ENCODE measurements at places on chromosomes 3 and 15.

DNA sequence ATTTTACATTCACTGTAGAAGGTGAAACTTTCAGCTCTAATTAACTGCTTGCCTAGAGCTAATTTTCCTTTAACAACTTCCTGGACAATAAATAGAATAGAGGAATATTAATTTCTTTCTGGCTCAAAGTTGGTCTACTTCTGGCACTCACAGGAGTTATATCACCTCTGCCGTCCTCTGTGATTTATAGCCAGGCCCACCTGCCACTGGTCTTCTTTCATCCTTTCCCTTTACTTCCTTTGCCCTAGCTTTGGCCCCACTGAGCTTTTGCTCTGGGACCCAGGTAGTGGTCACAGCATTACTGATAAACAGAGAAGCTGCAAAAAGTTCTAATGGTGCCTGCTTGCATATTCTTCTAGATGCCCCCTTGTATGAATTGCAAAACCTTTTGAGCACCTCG, 49.3 kb upstream of the ABHD10 start:
- H3K27ac ChIP-seq, result no peak overlapping the region
- DNase-seq, result no peak
- H3K36me3 ChIP-seq, result no peaks in the 10 kb centered on the region
- H3K4me1 ChIP-seq, result peaks cover 19% of the 10 kb centered on the region
- no peaks in the 10 kb centered on the region for H3K27me3 ChIP-seq

DNA sequence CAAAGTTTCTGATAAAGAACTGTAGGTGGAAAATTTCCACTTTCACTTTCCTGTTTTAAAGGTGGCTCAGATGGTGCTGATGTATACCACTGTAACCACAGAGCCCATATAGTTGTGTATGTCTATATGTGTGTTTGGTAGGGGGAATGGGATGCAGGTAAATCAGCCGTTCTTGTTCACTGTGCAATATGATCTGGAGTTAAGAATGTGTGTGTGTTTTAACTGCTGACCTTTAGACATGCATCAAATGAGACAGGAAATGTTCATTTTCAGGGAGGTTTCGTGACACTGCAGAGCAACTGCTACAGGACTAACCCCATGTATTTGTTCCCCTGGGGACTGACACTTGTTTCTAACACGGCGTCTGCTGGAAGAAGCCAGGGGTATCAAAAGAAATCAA, 180.5 kb downstream of the TAFA4 start:
- no peaks in the 10 kb centered on the region for H3K27me3 ChIP-seq
- no peak overlapping the region for H3K27ac ChIP-seq
- H3K4me3 ChIP-seq, result no peak overlapping the region
- no peaks in the 10 kb centered on the region for H3K36me3 ChIP-seq
- no peak for DNase-seq
- no peaks in the 10 kb centered on the region for H3K4me1 ChIP-seq

GRCh38 chr3:27730774-27731659, 8.9 kb upstream of the EOMES start:
- H3K4me1 ChIP-seq, result peaks cover 17% of the 10 kb centered on the region
- H3K27ac ChIP-seq, result no peak overlapping the region
- H3K27me3 ChIP-seq, result peaks cover 84% of the 10 kb centered on the region

DNA sequence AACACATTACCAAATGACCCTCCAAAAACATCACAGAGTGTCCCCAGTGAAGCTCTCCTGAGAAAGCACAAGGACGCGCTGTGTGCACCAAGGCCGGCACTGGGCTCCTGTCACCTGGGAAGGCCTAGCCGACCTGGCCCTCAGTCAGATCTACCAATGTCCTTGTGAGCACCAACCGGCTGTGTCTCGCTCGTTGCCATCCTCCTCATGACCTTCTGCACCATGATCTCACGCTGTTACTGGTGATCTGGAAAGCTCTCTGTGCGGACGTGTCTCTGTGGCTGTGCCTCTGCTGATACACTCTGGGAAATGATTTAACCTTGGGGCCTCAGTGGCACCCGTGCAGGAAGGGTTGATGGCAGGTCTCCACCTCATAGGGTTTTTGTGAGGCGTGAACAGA, 24.2 kb downstream of the ZXDC start:
- no peaks in the 10 kb centered on the region for H3K36me3 ChIP-seq
- H3K27me3 ChIP-seq, result no peaks in the 10 kb centered on the region
- H3K27ac ChIP-seq, result no peak overlapping the region
- no peak overlapping the region for H3K4me3 ChIP-seq

- H3K27me3 ChIP-seq, result no peaks in the 10 kb centered on the region
- no peak for DNase-seq
- peak overlapping the region; percentile 38 for H3K27ac ChIP-seq
- H3K4me1 ChIP-seq, result peaks cover 5% of the 10 kb centered on the region
Measured at GRCh38 chr3:152656972-152657355, 178.0 kb upstream of the P2RY1 start.

- H3K27ac ChIP-seq, result no peak overlapping the region
- DNase-seq, result no peak
- no peaks in the 10 kb centered on the region for H3K27me3 ChIP-seq
- no peak overlapping the region for H3K4me3 ChIP-seq
- no peaks in the 10 kb centered on the region for H3K36me3 ChIP-seq
Measured at GRCh38 chr15:62550106-62550505, 385.0 kb upstream of the C2CD4B start.

DNA sequence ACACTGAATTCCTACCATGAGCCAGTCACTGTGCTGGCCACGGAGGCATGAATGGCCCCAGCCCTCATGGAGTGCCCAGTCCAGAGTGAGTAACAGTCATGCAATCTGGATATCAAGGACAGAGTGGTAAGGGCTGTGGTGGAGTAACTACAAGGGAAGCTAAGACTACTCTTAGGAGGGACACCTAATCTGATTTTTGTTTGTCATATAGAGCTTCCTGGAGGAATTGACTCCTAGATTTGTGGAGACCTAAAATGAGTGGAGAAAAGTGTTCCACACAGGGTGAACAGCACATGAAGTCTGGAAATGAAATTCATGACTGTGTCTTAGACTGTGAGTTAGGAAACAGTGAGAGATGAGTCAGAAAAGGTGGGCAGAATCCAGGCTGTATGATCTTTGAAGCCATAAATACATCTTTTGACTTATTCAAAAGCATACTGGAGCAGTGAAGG, 219.9 kb downstream of the NFKBIZ start:
- H3K27me3 ChIP-seq, result no peaks in the 10 kb centered on the region
- peaks cover 5% of the 10 kb centered on the region for H3K4me1 ChIP-seq
- H3K36me3 ChIP-seq, result no peaks in the 10 kb centered on the region
- H3K4me3 ChIP-seq, result no peak overlapping the region
- H3K27ac ChIP-seq, result peak overlapping the region; percentile 74

- DNase-seq, result no peak
- peak overlapping the region; percentile 61 for H3K27ac ChIP-seq
- no peaks in the 10 kb centered on the region for H3K36me3 ChIP-seq
- no peak overlapping the region for H3K4me3 ChIP-seq
- peaks cover 13% of the 10 kb centered on the region for H3K4me1 ChIP-seq
Measured at GRCh38 chr3:100562224-100562857, 47.1 kb upstream of the ADGRG7 start.

GRCh38 chr3:12303534-12303933, 14.7 kb downstream of the PPARG start:
- no peak for DNase-seq
- H3K27me3 ChIP-seq, result no peaks in the 10 kb centered on the region
- H3K36me3 ChIP-seq, result no peaks in the 10 kb centered on the region

DNA sequence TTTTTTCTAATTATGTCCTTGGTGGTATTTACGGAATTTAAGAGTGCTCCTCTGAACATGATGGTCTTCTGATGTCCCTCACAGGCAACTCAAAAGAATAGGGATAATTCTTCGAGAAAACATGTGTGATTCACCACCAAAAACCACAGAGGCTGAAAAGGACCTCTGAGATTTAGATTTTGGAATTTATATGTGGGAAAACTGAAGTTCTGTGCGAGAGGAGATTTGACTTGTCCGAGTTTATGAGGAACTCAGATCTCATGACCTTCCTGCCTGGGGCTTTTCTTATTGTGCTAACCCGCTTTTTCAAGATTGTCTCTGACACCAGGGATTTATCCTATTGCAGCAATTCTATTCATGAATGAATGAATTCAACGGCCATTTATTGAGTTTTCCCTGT, 142.4 kb downstream of the FAM43A start:
- H3K4me3 ChIP-seq, result no peak overlapping the region
- no peaks in the 10 kb centered on the region for H3K4me1 ChIP-seq
- no peaks in the 10 kb centered on the region for H3K27me3 ChIP-seq
- no peak for DNase-seq

- peak; percentile 90 for DNase-seq
- H3K36me3 ChIP-seq, result no peaks in the 10 kb centered on the region
- H3K27me3 ChIP-seq, result no peaks in the 10 kb centered on the region
Measured at GRCh38 chr3:14125193-14126016, 553 bp downstream of the TMEM43 start.

GRCh38 chr3:142270407-142270806, 45.0 kb upstream of the GK5 start:
- no peaks in the 10 kb centered on the region for H3K27me3 ChIP-seq
- DNase-seq, result no peak
- no peaks in the 10 kb centered on the region for H3K36me3 ChIP-seq
- no peaks in the 10 kb centered on the region for H3K4me1 ChIP-seq
- H3K4me3 ChIP-seq, result no peak overlapping the region

- H3K4me1 ChIP-seq, result no peaks in the 10 kb centered on the region
- no peak overlapping the region for H3K4me3 ChIP-seq
- H3K27me3 ChIP-seq, result no peaks in the 10 kb centered on the region
- DNase-seq, result no peak
- no peak overlapping the region for H3K27ac ChIP-seq
Measured at GRCh38 chr3:79930196-79930595, 162.4 kb upstream of the ROBO1 start.

DNA sequence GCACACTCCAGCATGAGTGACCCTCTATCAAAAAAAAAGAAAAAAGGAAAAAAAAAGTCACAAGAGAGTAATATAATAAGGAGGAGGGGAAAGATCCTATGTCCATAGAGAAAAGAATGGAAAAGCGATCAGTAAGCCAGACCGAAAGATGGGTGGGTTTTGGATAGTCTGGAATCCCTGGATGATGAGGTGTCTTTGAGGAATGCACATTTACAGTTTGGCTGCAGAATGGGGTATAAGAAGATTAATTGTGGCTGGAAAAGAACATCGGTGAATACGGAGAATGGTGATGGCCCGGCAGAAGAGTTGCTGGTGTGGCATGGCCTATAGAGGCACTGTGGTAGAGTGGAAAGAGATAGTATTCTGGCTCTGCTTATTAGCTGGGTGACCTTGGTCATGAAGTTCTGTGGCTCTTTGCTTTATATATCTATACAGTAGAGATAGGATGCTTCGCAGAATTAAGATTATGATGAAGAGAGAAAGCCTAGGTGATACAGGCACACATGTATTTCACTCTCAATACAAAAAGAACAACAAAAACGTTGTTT, 187.9 kb downstream of the AKAP13 start:
- no peak overlapping the region for H3K4me3 ChIP-seq
- peaks cover 23% of the 10 kb centered on the region for H3K4me1 ChIP-seq
- H3K27me3 ChIP-seq, result no peaks in the 10 kb centered on the region
- no peaks in the 10 kb centered on the region for H3K36me3 ChIP-seq

DNA sequence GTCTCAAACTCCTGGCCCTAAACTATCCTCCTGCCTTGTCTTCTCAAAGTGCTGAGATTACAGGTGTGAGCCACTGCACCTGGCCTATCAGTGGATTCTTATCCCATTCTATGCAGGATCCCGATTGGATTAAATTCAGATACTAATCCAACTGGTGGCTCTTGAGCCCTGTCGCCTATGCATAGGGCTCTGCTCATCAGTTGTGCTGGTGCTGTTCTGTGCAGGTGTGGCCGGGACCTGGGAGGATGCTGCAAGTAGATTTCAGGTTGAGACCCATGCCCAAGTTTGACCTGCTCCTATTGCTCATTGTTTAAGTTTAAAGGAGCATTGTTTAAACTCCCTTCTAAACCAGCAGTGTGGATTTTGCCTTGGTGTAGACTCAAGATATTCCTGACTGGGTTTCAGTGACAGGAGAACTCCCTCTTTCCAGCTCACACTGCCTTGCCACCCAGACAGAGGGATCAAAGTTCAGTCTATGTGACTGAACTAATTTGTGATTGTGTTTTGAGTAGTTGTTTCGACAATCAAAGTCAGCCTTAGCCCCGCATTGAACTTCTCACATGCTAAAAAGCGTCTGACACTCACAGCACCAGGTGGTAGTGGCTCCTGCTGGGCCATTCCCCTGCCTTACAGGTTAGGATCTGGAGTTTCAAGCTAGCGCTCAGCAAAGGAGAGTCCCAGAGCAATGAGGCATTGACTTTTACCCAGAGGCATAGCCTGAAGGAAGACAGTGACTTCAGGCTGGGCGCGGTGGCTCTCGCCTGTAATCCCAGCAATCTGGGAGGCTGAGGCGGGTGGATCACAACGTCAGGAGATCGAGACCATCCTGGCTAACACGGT, 45.0 kb upstream of the PIK3CB start:
- no peak overlapping the region for H3K4me3 ChIP-seq
- DNase-seq, result peak; percentile 33
- H3K27me3 ChIP-seq, result no peaks in the 10 kb centered on the region
- peak overlapping the region; percentile 82 for H3K27ac ChIP-seq
- H3K36me3 ChIP-seq, result no peaks in the 10 kb centered on the region
- no peaks in the 10 kb centered on the region for H3K4me1 ChIP-seq

GRCh38 chr3:143514874-143515273, 333.4 kb downstream of the SLC9A9 start:
- no peak overlapping the region for H3K4me3 ChIP-seq
- no peaks in the 10 kb centered on the region for H3K36me3 ChIP-seq
- DNase-seq, result no peak
- H3K27ac ChIP-seq, result no peak overlapping the region
- no peaks in the 10 kb centered on the region for H3K27me3 ChIP-seq
- peaks cover 5% of the 10 kb centered on the region for H3K4me1 ChIP-seq

- H3K4me3 ChIP-seq, result no peak overlapping the region
- no peak for DNase-seq
- no peaks in the 10 kb centered on the region for H3K4me1 ChIP-seq
- no peaks in the 10 kb centered on the region for H3K36me3 ChIP-seq
- no peak overlapping the region for H3K27ac ChIP-seq
Measured at GRCh38 chr3:35184775-35185174, 454.6 kb upstream of the ARPP21 start.

DNA sequence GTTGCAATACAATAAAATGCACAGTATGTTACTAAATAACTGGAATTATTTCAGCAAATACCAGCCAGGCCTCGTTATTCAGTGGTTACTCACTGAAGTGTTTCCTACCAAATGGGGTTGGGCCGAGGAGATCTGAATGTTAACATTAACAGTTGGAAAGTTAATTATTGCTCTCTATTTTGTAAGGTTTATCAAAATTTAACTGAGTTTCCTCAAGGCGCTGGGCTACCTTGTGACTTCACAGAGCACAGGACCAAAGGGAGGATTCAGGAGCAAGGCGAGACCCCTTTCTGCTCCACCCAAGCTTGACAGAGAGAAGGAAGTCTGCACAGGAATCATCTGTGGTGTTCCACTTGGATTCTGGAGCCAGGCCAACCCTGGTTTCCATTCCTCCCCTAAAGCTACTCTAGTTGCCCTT, 21.6 kb downstream of the ADAMTS9 start:
- no peaks in the 10 kb centered on the region for H3K36me3 ChIP-seq
- DNase-seq, result peak; percentile 29
- H3K4me3 ChIP-seq, result no peak overlapping the region
- peaks cover 8% of the 10 kb centered on the region for H3K4me1 ChIP-seq

- H3K4me1 ChIP-seq, result no peaks in the 10 kb centered on the region
- peak; percentile 56 for DNase-seq
- no peaks in the 10 kb centered on the region for H3K36me3 ChIP-seq
- no peak overlapping the region for H3K27ac ChIP-seq
- no peak overlapping the region for H3K4me3 ChIP-seq
- H3K27me3 ChIP-seq, result no peaks in the 10 kb centered on the region
Measured at GRCh38 chr15:94327356-94327936, 96.1 kb downstream of the MCTP2 start.

GRCh38 chr15:73464602-73465001, 21.6 kb downstream of the REC114 start:
- no peak for DNase-seq
- no peak overlapping the region for H3K27ac ChIP-seq
- H3K4me3 ChIP-seq, result no peak overlapping the region

GRCh38 chr3:40923651-40924050, 275.7 kb upstream of the CTNNB1 start:
- H3K36me3 ChIP-seq, result no peaks in the 10 kb centered on the region
- H3K27me3 ChIP-seq, result no peaks in the 10 kb centered on the region
- peaks cover 10% of the 10 kb centered on the region for H3K4me1 ChIP-seq
- no peak overlapping the region for H3K4me3 ChIP-seq
